Activated T-cell treated with anti-CD3 and anti-CD28 coated beads for 24 hours (primary cell): ENCODE measurements at places on chromosomes 12 and 14.
A peak's percentile ranks its signal among the peaks of the same experiment; 100 is the strongest.

- DNase-seq = no peak
Measured at GRCh38 chr14:53953828-53954550, 2.6 kb downstream of the BMP4 start.

- no peak for DNase-seq
Measured at GRCh38 chr12:116423094-116423493, 136.1 kb upstream of the MAP1LC3B2 start.

DNA sequence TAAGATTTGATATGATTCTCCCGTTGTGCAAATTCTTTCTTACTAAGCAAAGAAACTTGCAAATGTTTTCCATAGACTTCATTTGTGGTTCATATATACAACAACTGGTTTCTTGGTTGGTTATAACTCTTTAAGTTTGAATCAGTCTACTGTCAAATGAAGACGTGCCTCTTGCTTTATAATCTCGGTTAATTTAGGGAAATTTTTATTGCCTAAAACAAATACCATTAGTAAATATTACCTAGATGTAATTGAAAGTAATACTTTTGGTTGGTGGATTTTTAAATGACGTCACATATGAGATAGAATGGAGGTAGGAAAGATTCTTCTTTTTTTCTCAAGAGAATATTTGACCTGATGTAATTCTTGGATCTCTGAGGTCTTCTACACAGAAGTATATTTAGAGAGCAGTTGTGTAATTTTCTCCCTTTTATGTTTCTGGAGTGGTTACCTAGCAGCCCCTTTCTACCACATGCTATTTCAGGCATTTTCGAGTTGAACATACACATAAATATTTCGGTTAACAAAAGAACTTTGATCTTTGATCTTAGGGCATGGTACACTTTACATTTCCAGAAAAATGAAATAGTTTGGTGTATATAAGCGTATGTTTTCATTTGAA lies 1.7 kb downstream of the ATF7IP start:
- DNase-seq = no peak

GRCh38 chr12:12182703-12183365 lies 84.0 kb downstream of the LRP6 start:
- DNase-seq = no peak

DNA sequence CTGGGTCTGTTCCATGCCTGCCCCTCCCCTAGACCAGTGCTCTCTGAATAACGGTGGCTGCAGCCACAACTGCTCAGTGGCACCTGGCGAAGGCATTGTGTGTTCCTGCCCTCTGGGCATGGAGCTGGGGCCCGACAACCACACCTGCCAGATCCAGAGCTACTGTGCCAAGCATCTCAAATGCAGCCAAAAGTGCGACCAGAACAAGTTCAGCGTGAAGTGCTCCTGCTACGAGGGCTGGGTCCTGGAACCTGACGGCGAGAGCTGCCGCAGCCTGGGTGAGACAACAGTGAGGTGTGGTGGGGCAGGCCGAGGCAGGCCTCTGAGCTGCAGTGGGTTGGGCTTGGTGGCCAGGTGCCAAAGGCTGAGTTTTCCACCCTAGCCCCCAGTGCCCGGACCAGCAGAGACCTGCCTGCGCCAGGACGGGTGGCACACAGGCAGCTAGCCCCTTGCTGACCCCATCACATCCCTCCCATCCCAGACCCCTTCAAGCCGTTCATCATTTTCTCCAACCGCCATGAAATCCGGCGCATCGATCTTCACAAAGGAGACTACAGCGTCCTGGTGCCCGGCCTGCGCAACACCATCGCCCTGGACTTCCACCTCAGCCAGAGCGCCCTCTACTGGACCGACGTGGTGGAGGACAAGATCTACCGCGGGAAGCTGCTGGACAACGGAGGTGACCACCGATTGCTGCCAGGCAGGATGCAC lies 28.2 kb upstream of the LRP1-AS start:
- DNase-seq = peak; percentile 9

GRCh38 chr14:49640540-49641417 lies 5.7 kb upstream of the DNAAF2 start:
- no peak for DNase-seq

DNA sequence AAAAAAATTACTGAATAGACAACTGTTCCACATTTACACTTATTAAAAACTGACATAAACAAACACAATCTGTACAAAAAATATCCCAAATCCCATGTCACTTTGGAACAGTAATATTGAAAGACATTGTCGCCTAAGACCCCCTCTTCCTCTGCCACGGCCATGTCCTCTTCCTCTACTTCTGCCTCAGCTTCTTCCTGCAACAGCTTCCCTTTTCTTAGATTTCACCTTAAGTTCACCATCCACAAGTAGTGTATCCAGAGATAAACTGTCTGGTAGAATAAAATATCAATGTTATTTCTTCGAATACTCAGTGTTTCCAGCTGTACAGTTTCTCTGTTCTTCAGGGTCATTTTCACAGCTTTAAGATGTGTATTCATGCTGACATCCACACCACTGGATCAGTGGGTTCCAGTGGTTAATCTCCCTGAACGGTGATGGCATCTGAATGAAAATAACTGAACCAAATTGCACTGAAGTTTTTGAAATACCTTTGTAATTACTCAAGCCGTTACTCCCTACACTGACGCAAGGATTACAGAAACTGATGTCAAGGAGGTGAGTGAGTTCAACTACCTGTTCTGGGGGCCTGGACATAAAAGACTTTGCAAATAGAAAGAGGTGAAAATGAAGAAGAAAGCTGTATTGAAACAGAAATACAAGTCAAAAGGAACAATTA lies 208.5 kb downstream of the C12orf50 start:
- no peak for DNase-seq

DNA sequence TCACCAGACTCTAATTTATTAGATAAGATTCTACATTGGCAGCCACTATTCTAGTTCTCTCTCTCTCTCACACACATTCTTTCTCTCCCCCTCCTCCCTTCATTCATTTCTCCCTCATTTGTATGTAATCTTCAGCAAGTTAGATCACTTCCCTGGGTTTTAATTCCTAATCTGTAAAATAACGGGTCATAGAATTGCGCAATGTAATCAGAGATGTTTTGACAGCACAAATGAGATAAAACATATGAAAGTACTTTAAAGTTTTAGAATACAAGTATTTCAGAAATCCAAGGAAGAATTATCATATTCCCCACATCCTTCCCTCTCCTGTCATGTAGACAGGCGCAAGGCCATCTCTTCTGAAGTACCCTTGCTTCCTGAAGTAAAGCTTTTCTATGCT lies 21.7 kb downstream of the STYK1 start:
- no peak for DNase-seq

DNA sequence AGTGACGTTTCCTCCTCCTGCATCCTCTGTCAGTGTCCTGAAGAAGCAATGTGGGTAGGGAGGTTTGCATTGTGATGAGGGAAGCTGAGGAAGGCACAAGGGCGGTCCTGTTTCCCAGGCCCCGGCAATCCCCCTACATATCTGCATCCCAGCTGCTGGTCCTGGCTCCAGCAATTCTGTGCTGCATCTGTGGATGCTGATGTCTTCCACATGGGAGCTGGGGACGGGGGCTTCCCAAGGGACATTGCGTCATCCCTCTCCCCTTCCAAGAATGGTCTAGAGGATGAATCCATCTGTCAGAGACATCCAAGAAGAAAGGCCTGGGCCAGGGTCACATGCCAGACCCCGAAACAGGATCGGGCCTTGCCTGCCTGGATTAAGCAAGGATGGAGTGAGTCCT lies 52.1 kb downstream of the TSPAN11 start:
- no peak for DNase-seq

DNA sequence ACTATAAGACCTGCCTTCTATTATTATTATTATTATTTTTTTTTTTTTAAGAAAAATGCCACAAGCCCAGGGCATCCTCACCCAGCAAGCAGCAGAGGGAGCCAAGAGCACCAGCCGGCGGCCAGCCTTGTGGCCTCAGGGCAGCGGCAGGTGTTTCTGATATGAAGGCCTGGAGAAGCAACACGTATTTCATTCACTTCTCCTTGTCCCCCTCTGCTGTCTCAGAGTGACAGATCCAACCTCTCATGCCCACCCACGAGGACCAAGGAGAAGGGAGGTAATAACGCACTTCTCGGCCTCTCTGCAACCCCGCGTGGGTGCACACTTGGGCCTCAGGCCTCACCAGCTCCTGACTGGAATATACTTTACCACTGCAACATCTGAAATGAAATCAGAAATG lies 25.4 kb downstream of the CDC42BPB start:
- DNase-seq = no peak

DNA sequence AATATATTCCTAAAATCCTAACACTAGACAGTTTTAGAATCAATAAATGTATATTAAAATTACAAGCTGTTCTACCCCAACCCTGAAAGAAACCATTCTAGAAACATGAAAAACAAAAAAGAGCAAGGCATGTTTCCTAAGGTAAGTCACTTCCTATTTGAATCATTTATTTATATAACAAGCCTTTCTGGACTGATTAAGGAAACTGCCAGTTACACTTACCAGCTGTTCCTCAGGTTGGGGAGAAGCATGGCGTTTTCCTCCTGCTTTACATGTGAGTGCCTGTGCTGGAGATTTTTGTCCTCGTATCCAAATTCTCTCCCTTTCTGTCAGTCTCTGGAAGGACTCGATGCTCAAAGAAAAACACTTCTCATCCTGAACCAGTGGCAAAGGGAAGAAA lies 183.3 kb downstream of the EFCAB11 start:
- no peak for DNase-seq

GRCh38 chr14:30607156-30607780 lies 14.9 kb upstream of the SCFD1 start:
- DNase-seq = no peak

DNA sequence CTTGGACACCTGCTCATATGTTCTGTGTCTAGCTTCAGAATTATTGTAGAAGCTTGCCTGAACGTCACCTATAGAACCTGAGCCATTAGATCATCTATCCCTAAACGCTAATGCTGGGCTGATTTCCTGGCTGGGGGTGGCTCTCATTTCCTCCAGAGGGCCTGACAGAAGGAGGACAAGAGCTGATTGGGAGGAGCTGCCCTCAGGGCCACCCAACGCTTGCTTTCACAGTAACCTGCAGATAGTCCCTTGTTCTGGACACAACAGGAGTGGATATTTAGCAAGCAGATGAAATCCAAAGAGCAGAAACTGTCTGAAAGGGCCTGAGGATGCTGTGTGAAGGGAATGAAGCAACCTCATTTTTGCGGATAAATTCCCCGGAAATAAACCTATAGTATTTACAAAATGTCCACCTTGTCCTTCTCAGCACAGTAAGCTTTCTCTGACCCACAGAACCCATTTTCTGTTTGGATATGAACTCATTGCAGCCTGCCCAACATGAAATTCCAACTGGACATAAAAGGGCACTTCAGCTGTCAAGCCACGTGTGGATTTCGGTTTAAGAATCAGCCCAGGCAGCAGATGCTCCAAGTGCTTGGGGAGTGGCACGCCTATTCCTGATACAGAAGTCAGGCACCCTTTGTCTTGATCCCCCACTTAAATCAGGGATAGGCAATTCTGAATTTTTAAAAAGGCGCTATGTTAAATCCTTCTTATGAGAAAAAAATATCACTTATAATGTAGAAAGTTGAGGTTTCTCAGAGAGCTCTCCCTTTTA lies 32.8 kb upstream of the TUBA1C start:
- DNase-seq = no peak

GRCh38 chr14:49991491-49991890 lies 98.6 kb downstream of the ARF6 start:
- DNase-seq = no peak

GRCh38 chr14:53858345-53858684 lies 98.3 kb downstream of the BMP4 start:
- DNase-seq = no peak

- no peak for DNase-seq
Measured at GRCh38 chr12:91219511-91219910, 36.9 kb upstream of the DCN start.

DNA sequence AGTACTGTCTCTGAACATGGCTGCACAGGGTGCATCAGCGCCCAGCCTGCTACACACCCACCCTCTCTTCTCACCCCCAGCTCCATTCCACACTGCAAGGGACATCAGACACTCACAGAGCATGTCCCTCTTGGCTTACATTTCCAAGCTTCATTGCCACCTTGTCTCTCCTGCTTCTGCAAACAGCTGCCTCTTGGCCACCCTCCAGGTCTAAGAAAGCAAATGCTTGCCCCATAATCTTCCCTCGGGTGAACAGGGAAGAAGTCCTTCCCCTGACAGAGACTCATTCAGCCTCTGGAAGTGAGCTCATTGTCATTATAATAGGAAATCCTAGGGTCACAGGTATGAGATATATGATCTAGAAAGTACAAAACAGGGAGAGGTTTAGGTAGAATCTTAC lies 505.2 kb downstream of the RMST start:
- DNase-seq = no peak

DNA sequence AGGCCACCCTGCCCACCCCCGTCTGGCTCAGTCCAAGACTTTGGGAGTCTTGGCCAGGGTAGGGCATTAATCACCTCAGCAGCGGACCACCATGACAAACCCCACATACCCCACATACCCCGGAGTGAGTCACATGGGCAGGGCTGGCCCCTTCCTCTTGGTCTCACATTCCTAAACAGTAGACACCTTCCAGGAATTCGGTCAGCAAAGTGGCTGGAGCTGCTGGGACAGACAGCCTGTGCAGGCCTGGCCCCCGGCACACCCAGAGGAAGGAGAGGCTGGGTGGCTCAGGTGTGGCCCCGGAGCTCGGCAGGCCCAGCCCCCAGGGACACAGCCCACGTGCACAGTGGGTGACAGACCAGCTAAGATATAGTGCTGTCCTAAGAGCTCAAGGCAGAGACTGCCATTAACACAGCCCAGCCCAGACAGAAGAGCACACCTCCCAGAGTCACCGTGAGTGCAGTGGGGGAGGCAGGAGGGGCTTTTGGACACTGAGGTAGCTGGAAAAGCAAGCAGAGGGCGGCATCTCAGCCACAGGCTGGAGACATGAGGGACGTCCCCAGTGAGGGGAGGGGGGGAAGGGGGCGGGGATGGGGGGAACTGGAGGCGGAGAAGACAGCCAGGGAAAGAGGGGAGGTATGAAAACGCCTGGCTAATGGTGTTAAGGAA lies 24.0 kb downstream of the CCDC85C start:
- DNase-seq = no peak

DNA sequence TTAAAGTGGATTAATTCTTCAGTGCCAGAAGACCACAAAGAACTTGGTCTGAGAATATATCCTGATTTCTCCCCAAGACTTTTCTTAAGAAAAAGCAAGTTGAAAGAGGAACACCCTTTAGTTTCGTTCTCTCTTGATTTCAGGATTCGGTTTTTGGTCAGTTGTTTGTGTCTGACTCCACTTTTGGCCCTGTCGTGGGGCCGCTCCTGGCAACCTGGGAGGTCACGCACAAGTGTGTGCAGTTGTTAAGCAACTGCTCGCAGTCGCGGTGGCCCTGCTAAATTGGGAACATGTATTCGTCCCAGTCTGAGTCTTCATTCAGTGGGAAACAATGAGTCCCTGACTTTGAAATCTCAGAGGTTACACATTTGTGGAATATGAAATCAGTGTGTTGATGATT lies 68.7 kb downstream of the RGS6 start:
- DNase-seq = no peak

- no peak for DNase-seq
Measured at GRCh38 chr12:91618281-91618680, 435.7 kb upstream of the DCN start.

GRCh38 chr12:108640802-108641445 lies 7.2 kb upstream of the SELPLG start:
- DNase-seq = no peak
